ENCODE measurements at places on chromosomes 2 and 18.

DNA sequence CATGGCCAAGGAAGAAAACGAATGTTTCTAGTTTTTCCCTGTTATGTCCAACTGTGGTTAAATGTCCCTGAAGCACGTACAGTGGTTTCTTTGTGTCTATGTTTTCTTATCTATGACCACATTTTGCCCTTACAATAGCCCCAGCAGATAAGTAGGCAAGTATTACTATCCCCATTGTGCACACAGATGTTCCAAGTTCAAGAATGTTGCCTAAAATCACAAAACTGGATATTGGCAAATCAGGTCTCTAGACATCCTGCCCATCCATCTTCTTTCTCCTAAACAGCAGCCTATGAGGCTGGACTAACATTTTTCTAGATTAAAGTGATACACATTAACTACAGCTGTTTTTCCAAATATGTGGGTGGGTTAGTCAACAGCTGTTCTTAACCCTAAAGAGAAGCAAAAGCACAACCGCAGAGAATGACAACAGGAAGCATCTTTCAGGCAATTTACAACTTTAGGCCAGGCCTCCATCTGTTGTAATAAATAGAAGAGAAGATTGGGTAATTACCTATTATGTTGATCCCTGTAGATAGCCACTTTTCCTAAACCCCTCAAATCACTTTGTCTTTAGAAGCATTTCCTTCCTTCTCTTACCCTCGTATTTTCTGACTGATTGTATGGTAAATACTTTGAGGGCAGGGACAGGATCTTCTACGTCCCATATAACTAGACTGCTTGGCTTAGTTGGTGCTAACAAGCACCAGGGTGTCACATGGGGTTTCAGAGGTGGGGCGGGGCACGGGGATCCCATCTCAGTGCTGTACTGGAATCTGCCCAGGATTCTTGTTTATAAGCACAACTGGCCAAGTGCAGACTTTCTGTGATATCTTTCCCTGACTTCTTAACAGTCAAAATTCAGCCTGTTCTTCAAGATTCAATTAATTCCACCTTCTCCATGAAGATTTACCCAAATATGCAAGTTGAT, 132.1 kb upstream of the SETBP1 start:
- DNase-seq, result no peak

DNA sequence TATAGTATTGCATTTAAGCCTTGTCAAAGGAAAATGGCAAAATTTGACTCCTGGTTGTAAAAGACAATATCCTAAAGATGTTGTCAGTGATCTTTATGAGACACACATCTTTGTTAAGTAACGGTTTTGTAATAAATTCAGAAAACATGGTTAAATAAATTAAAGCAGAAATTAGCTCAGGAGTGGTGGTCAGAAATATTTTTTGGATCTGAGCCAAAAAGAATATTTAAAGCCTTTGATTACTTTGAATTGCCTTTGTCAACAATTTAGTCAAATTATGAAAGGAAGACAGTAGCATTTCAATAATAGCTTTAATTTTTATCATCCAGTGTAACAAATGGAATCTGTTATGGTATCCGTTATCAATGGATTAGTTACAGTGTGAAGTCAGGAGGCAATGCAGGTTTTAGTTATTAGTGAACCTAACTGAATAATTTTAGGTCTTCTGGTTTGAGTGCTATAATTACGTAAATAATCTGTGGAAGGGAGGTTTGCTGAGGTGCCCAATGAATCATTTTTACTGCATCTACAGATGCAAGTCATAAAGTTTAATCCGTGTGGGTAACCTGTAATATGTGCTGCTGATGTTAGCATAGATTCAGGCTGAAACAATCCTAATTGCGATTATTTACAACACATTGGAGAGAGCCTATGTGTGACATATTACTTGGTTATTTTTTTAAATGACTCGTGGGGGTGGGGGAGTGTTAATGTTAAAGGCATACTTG, 42.7 kb downstream of the SMAD4 start:
- DNase-seq, result no peak

- DNase-seq, result no peak
Observed at GRCh38 chr2:162277381-162277780, 34.1 kb upstream of the FAP start.

DNA sequence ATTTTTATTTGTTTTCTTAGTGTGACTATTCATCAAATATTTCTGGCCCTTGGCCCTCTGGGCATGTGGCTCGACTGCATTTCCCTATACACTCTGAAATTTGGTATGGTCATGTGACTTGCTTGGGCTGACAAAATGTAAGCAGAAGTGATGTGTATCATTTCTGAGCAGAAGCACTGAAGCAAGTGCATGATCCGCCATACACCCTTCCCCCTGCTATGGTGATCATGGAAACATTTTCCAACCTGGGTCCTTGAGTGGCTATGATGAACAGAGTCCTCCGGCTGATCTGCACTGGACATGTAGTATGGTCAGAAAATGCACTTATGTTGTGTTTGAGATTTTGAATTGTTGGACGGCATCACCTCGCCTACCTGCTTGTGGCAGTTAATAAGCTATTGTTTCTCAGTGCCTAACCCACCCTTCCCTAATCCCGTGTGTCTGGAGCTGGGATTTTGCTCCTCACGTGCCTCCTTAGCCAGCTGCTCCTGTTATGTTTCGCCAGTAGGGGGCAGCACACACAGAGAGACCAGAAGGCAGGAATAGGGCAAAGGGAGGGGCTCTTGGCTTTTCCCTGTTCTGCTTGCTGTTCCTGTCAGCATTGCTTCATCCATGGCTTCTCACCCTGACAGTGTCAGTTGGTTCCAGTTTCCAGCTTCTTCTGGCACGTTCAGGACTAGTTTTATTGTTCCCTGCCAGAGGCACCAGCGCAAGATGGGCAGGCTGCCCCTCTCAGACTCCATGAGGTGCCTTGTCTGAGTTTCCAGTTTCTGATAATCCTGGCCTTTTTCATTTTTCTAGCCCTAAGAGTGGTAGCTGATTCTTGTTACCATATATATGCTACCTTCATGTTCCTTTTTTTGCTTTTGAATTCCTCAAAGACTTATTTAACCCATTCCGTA, 207.4 kb downstream of the ARL6IP6 start:
- DNase-seq, result peak; percentile 43

- DNase-seq, result no peak
Observed at GRCh38 chr18:67386032-67386431, 130.5 kb downstream of the DSEL start.

DNA sequence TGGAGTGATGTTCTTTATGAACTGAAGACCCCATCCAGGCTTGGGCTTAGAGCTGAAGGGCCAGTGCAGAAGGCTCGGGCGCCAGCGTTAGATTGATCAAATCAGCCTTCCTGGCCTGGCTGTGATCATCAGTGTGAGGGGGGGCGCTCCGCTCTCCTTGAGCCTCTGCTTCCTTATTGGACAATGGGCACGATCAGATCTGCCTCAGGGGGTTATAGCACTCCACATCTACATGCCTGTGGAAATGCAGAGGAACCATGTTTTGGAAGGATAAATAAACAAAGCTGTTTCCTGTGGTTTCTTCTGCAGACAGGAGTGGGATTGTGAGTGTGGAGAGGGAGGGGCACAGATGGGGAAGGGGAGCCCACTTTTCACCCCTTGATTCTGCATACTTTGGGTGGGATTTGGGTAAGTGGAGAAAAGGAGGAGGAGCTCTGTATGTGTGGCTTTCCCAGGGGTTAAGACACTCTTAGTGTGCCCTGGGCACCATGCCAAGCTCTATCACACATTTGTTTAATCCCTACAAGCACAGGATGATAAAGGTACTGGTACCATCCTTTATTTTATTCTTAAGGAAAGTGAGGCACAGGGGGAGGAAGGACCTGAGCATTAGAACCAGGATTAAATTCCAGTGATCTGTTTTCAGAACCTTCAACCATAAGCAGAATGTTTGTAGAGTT, 150.5 kb downstream of the EN1 start:
- no peak for DNase-seq

- DNase-seq, result no peak
Observed at GRCh38 chr18:5513947-5514346, 29.9 kb downstream of the EPB41L3 start.

GRCh38 chr2:3159782-3160545, 217.7 kb downstream of the EIPR1 start:
- DNase-seq, result no peak

DNA sequence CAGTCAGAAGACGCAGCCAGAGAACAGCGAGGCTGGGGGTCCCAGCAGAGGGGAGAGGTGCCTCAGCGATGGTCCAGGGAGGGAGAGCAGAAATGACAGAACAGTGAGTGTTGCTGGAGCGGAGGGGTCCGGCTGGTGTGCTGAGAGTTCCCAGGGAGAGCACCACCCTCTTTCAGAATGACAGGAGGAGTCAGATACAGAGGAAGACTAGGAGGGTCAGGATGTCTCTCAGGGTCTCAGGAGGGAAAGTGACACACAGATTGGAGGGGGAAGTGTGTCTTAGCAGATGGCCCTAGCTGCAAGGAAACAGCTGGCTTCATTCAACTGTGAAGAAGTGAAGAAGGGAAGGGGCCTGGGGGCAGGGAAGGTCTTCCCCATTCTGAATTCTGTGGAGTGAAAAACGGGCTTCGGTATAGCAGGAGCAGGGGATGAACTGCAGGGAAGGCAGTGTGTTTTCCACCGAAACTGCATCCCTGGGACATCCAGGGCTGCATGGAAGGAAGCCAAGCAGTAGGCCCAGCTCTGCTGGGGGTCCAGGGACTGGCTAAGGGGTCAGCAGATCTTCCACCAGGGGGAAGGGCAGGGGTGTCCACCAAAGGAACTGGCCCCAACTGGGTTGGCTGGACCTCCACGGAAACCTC, 90.0 kb upstream of the OTOS start:
- DNase-seq, result peak; percentile 34

DNA sequence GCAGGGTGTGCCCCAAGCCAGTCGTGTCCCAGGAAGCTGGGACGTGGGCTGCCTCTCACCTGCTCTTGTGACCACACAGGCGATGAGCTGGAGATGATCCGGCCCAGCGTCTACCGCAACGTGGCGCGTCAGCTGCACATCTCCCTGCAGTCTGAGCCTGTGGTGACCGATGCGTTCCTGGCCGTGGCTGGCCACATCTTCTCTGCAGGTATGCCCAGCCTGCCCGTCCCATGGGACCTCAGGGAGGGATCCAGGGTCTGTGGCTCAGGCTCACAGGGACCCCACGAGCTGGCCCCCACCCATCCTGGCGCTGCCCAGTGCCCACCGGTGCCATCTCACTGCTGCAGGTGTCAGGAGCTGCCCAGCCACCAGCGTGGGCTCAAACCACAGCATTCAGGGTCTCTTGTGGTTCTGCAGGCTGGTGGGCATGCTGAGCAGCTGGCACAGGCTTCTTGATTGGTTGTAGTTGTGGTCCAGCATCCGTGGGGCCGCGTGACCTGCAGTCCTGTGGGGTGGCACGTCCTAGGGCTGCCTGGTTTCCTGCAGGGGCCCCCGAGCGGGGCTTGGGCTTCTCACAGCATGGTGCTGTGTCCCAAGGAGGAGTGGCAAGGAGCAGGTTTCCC, 3.8 kb downstream of the BOK start:
- DNase-seq, result no peak

DNA sequence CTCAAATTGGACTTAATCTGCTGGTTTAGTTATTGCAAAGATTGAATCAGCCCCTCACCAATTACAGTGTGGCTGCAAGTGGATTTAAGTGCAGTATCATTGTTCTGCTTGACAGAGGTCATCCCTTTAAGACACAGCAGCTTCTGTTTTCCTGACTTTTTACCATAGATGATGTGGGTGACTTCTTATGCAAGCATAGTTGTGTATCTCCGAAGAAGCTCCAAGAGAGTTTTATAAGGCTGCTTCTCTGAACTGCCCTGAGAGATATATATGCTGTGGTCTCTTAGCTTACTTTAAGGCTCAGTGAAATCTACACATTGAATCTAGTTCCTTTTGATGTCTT, 3.5 kb downstream of the TRIB2 start:
- no peak for DNase-seq

DNA sequence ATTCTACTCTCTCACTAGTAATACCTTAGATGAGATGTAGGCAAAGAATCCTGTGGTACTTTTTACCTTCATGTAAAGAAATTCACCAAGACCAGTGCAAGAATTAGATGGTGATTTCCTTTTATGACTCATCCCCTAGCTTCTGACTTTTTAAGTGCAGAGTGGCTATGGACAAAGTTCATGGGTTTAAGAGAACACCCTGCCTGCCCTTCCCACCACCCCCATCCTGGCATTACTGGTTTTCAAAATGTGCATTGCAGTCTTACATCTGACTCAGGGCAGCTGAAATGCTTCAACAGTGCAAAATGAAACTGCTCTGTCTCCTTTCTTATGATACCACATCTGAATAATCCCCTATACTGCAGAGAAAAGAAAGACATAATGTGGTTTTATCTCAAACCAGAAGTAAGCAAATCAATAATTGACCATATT, 22.6 kb downstream of the MAIP1 start:
- no peak for DNase-seq

DNA sequence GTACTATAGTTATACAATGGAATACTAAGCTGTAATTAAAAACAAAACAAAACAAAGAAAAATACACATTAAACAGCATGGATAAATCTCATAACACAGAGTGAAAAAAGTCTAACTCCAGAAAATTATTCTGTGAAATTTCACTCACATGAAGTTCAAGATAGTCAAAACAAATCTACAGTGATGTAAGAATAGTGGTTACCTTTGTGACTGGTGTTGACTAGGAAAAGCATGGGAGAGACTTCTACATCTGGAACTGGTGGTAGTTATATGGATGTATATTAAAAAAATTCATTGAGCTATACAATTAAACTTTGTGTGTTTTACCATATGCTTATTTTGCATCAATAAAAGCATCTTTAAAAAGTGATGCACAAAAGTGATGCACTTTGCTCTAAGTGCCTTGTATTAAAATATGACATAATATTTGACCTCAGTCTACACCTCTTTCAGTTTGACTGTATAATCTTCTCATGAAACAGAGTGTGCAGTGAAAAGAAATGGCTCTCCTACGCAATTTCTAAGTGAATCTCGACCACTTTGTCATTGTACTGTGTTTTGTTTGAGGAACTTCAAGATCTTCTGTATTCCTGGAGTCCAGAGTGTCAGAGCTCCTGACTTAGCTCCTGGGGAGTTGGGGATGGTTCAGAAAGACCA, 28.0 kb downstream of the STAT4 start:
- no peak for DNase-seq

DNA sequence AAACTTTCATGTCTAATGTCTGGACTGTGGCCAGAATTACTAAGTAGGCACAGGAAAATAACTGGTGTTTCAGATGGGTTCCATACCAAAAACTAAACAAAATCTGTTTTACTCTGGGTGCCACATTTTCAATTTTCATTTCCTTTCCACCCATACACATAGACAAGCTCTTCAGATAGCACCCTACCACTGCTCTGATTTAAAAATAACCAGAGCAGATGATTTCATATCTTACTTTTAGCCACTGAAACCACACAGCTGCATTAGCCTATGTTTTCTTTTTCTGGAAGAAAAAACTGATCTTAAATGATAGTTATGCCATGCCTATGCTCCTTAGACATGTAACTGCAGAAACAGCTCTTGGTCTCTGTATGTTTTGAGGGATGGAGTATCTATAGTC, 647.6 kb downstream of the CPS1 start:
- DNase-seq, result no peak

DNA sequence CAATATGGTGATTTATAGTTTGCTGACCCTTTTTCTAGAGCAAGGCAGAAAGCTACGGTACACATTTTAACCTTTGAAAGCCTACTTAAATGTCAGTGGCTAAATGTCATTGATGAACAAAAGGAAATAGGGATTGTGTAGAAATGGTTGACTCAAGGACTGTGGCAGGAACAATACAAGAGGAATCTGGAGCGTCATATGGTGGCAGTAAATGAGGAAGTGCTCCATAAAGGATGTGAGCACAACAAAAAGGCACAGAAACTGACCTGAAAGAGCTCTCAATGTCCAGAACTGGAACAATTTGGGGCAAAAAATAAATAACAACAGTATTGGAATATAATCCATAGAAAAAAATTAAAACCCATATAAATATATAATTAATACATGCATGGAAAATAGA, 443.9 kb upstream of the VRK2 start:
- DNase-seq, result no peak

Measured in mesothelial cell of epicardium (in vitro differentiated cells).